ENCODE measurements at places on chromosomes 7 and 10.

DNA sequence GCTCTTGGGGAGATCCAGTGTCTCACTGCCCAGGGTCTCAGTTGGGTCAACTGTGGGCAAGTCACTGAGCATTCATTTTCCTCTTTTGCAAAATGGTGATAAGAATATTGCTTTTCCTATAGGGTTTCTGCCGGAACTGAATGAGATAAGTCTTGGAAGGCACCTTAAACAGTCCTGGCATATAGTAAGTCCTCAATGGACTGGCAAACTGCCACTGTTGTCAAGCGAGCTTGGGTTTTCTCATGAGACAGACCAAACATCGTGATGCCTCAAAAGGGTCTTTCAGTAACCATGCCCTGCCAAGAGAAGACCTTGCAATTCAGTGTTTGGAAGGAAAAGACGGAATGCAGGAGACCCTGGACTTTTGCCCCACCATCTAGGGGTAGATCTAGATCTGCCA is 251.5 kb downstream of the WDR11 start:
- no peak for DNase-seq

DNA sequence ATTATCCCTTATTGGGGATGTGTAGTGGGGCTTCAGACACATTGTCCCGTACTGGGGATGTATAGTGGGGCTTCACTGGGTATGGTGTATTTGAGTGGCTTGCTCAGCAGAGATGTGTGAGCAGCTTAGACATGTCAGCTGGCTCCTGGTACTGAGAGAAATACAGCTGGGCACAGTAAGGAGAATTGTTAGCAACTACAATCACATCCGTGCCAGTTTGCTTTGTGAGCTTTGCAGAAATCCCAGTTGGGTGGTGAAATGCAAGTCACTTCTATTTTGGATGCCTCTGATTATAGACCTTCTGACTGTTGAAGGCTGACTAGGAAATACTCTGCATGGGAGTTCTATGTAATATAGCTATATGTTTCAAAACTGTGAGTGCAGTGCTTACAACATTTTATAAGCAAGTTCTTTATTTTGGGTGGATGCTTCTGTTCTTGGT is 10.8 kb downstream of the CCNY start:
- peak; percentile 78 for DNase-seq

DNA sequence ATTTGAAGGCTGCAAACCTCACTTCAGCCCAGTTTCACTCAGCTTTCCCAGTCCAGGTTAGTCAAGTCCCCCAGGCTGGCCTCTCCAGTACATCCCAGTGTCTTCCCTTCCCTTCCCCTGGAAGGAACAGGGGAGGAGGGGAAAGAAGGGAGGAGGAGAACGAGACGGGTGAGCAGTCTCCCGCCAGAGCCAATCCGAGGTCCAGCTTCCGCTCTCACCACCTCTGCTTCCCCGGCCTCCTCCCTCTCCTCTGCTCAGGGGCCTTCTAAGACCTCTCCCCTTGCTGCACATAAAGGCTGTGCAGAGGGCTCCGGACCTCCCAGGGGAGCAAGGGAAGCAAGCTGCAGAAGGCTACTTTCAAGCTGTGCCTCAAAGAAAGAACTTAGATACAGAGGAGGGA is 4.1 kb downstream of the ATG9B start:
- no peak for DNase-seq

GRCh38 chr10:77773631-77774426 is 136.2 kb upstream of the KCNMA1 start:
- no peak for DNase-seq

DNA sequence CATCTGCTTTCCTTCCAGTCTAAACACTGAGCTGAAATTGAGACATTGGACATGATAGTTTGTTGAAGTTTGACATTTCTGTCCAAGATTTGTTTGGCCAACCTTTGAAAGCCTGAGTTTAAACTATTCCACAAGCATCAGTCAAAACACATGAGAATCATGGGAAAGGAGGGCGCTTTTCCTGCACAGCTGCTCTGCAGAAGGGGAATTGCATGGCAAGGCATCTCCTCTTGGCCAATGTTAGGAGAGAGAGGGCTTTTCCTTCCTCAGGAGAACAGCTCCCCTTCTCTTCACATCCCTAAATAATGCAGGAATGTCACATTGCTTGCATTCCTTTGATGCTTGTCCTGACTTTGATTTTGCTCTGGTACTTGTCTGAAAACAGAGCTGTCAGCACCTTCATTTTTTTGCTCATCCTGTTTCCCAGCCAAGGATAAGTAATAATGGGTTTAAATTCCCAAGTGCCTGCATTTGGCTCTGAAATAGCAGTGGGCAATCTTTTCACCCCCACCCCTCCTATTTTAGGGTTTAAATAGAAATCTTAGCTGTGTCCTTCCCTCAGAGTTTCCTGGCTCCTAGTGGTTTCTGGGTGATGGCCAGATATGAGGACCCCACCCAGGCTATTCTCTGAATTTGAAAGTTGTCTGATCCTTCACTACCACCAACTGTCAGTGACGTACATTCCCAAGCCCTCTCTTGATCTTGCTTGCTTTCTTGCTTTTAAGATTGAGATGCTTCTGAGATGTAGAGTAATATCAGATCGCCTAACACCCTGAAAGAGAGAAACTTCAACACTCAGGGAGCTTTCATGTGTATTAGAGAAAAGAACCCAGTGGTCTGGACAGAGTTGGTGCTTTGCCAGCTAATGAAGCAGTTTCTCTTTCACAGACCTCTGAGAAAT is 75.2 kb upstream of the NPVF start:
- DNase-seq: no peak

- no peak for DNase-seq
These were observed 18.9 kb downstream of the RCC1L start for GRCh38 chr7:75054744-75055143.
